Thymus (tissue), 14 donors: ENCODE measurements at places on chromosomes 7 and 10. TPM values are rescaled to one million over a fixed set of nuclear protein-coding genes. Genes with fewer than 3 reads are reported as not detected.

Gene DNAJC12
- 4.4 TPM for total RNA-seq

Gene LRIT2
- total RNA-seq: not detected

Gene MUC3A
- total RNA-seq: 1.4 TPM

Gene NPSR1
- total RNA-seq: 0.05 TPM

Gene IRF5
- 10.0 TPM for total RNA-seq

Gene TAS2R4
- 0.38 TPM for total RNA-seq
